ENCODE measurements at places on chromosomes 16 and 17. TPM values are rescaled to one million over a fixed set of nuclear protein-coding genes. Genes with fewer than 3 reads are reported as not detected.

The KRT32 gene
- total RNA-seq = not detected

The HOXB8 gene
- total RNA-seq = 7.8 TPM

The KRT17 gene
- 0.90 TPM for total RNA-seq

The SMIM22 gene
- not detected for total RNA-seq

The DBNDD1 gene
- total RNA-seq = 56.9 TPM
